ENCODE measurements at places on chromosomes 6 and 20.

DNA sequence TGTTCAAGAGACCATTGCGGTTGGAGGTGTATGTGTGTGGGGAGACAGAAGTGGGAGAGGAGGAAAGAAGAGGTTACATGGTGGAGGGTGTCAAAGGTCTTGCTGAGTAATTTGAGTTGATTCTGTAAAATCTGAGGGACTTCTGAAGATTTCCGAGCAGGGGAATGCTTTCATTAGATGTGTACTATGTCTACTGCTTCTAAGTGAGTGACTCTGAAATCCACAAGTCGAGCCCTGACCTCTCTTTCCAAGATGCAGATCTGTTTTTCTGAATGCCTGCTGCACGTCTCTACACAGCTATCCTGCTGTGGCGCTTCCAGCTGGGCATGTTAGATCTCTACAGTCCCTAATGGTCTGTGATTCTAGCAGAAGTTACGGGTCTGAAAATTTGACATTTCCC is 209.8 kb downstream of the ATXN1 start:
- DNase-seq: no peak

DNA sequence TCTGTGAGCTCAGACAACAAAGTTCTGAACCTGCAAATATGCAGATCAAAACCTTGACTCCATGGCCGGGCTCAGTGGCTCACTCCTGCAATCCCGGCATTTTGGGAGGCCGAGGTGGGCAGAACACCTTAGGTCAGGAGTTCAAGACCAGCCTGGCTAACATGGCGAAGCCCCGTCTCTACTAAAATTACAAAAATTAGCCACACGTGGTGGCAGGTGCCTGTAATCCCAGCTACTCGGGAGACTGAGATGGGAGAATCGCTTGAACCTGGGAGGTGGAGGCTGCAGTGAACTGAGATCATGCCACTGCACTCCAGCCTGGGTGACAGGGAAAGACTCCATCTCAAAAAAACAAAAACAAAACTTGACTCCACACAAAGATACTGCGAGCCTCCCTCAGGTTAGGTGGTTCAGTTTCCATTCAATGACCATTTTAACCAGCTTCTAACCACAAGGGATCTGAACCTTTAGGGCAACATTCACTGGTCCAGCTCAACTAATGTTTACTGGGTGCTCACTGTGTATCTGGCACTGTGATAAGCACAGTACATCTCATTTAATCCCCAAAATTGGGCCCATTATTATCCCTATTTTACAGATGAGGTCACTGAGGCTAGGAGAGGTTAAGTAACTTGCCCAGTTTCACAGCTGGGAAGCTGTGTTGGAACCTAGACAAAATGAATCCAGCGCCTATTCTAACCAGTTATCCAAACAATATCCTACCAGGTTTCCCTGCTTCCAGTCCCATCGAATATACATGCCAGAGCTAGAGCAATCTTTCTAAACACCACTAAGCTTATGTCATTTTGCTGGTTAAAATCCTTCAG is 1.8 kb downstream of the SNRPB start:
- no peak for DNase-seq

DNA sequence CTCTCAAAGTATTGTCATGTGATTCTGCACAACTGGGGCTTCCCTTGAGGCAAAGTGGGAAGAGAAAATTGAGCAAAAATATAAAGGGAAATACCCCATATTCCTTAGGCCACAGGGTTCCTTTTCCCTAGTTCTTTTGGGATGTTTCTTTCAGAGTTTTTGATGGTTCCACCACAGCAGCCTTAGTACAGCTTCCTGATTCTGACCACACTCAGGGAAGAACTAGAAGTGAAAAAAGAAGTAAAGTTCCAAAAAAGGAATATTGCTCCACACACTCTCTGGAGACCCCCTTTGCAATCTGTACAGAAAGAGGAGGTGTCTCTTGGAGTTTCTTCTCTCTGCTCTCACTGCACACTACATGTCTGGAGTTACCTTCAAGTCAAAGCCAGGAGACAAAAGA is 27.9 kb upstream of the HLA-DQA2 start:
- no peak for DNase-seq

DNA sequence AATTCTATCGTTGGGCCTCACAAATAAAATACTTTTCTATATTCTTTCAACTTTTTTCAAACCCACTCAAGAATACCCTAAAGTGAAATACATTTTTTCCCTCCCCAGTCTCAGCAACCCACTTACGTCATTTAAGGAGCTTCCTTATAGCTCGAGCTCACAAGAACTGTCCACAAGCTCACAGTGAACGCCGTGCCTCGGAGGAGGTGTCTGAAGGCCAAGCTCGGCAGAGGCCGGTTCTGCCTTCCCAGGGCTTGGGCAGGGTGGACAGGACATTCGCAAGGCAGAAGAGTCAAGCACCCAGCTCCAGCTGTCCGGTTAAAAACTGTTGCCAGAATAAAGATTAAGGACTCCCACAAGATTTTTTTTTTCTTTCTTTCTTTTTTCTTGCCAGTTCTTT is 802.3 kb downstream of the QKI start:
- peak; percentile 44 for DNase-seq

DNA sequence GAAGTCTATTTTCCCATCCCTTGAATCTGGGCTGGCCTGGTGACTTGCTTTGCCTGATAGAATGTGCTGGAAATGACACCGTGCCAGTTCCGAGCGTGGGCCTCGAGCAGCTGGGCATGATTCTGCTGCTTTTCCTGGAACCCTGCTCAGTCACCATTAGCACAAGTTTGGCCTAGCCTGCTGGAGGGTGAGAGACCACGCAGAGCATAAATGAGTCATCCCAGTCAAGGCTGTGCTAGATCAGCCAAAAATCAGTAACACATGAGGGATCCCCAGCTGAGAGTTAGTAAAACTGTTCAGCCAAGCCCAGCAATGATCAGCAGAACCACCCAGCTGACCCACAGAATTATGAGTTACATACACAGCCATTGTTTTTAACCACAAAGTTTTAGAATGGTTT is 74.8 kb upstream of the TOP1 start:
- DNase-seq: no peak

Data from NCI-H1417 (cell line).